Stimulated activated naive CD4-positive, alpha-beta T cell (primary cell): ENCODE measurements at places on chromosomes 5 and 9.
A peak's percentile ranks its signal among the peaks of the same experiment; 100 is the strongest.

GRCh38 chr5:107604990-107605389 lies 65.7 kb downstream of the EFNA5 start:
- DNase-seq = no peak

DNA sequence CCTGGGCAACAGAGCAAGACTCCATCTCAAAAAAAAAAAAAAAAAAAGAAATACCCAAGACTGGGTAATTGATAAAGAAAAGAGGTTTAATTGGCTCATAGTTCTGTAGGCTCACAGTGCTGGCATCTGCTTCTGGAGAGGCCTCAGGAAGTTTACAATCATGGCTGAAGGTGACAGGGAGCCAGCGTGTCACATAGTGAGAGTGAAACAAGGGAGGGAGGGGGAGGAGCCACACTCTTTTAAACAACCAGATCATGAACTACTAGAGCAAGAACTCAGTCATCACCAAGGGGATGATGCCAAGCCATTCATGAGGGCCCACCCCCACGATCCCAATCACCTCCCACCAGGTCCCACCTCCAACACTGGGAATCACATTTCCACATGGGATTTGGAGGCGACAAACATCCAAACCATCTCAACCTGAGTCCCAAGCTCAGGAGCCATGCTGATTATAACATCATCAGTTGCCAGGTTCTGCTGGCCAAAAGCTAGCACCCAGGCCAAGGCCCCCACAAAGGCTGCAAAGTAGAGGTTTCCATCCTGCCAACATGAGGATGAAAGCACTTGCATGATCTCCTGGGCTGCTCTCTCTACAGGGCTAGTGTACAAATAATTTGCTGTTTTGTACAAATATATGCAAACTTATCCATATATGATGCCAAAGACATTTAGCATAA lies 15.3 kb downstream of the DENND1A start:
- DNase-seq = no peak

DNA sequence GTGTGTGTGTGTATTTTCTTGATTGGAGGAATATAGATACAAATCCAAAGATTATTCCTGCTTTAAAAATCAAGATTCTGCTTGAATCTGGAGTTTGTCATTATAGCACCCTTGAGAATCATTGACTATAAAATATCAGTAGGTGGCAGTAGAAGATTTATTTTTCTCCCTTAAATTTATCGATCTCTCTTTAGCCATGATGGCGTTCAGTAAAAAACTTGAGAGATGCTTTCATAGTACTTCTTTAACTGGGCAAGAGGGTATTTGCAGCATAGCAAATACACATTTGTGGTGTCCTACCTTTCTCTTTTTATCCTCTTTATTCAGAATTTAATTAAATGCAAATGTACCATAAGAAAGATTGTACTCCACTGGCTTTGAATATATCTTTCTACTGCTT lies 307.7 kb downstream of the ADGRV1 start:
- peak; percentile 55 for DNase-seq

DNA sequence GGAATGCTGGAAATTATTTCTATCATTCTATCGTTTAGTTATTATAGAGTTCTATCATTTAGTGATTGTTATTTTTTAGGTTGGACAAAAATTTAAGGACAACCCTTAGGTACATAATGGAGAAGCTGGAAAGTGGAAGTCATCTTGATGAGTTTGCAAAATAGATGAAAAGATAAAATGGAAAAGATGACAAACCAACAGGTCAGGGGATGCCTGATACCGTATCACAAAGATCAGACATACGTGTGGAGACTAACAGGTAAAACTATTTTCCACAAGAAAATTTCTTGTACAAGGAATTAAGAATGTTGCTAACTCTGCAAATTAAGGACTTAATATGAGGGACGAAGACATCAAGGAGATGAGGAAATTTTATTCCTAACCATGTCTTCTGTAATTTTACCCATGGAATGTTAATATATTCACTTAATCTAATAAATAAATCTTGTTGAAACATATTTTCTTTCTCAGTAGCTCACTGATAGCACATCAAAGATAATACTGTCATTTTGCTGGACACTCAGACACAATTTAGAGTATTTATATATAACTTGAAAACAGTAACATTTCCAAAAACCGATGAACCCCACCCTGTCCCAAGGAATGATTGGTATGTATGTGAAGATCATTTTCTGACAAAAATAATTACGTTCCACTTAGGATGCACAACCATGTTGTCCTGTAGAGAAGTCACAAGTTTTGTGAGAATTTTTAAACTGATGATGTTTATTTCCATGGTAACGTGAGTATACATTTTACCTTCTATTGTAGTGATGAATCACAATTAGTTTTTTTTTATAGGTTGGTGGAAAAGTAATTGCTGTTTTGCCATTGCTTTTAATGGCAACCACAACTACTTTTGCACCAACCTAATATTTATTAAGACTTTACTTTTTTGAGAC lies 2.6 kb downstream of the LURAP1L start:
- DNase-seq = no peak

- no peak for DNase-seq
These were observed 54.1 kb downstream of the MTAP start for GRCh38 chr9:21856301-21857094.

DNA sequence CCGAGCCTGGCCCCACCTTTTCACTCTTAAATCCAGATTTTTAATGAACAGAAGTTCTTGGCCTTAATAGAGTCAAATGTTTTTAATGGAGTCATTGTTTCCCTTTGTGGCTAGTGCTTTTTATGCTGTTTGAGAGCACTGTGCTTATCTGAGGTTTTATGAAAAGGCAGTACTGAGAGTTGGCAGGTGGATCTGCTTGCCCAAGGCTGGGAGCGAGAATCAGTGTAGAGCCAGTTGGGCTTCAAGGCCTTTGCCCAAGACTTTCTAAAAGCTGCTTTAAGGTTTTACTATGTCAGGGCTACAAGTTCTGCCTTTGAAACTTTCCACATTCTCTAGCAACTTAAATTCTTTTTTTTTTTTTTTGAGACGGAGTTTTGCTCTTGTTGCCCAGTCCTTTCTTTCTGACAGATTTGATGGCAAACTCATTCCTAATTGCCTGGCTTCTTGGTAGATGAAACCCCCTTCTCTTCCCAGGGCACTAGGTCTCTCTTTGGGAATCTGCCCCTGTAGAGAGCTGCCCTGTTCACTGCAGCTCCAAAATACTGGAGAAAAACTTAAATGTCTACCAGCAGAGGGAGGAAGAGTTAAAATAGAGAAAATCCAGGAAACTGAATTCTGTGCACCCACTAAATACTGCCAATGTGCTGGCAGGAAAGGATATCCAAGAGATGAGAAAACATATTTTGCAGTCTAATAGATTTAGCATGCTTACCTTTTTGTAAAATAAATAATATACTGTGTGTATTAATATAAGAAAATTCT lies 36.9 kb upstream of the CDK20 start:
- DNase-seq = no peak

GRCh38 chr9:115629879-115630840 lies 512.2 kb upstream of the TNC start:
- no peak for DNase-seq
